AG04450 (cell line): ENCODE measurements at places on chromosomes 11 and 22.

GRCh38 chr11:15123849-15124248, 9.1 kb downstream of the INSC start:
- DNase-seq: peak; percentile 37

GRCh38 chr11:65362320-65362931, 7.9 kb downstream of the TIGD3 start:
- no peak for DNase-seq

DNA sequence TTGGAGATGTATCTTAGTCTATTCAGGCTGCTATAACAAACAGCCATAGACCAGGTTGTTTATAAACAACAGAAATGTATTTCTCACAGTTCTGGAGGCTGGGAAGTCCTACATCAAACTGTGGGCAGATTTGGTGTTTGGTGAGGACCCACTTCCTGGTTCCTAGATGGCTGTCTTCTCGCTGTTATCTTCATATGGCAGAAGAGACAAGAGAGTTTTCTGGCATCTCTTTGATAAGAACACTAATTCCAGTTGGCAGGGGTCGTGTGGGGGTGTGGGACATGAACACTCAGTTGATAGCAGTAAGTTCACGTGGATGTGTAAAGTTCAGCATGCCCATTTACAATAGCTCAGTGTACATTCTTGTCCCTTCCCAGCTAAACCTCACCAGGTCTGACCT, 41.3 kb upstream of the HMGXB4 start:
- DNase-seq: no peak

DNA sequence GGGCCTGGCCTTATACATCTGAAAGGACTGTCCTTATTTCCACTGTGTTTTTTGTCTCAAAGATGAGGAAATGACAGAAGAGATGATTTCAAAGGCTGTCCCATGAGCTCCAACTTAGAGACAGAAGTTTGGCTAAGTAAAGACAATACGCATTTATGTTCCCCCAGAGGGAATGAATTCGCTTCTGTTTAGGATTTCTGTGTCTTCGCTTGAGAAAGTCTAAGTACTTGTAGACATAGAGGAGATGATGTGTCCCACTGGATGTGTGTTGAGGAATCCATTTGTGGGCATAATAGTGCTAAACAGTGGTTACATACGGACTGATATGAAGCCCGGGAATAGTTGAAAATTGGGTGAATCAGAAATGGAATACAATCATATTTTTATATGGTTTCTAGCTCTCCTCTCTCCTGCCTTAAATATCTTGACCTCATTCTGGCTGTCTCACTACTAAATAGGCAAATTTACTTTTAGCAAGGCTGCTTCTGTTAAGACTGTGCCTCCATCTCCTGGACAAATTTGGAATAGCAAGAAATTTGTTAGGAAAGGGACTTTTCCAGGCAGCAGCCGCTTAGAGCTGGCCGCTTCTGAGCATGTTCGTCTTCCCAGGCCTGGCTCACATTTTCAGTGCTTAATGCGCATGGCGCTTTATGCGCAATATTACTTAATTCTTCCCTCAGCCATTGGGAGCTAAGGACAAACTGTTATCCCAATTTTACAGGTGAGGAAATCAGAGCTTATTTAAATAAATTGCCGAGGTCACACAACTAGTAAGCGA, 1.9 kb upstream of the PEX26 start:
- peak; percentile 80 for DNase-seq

GRCh38 chr22:49720279-49720959, 107.3 kb downstream of the BRD1 start:
- no peak for DNase-seq

DNA sequence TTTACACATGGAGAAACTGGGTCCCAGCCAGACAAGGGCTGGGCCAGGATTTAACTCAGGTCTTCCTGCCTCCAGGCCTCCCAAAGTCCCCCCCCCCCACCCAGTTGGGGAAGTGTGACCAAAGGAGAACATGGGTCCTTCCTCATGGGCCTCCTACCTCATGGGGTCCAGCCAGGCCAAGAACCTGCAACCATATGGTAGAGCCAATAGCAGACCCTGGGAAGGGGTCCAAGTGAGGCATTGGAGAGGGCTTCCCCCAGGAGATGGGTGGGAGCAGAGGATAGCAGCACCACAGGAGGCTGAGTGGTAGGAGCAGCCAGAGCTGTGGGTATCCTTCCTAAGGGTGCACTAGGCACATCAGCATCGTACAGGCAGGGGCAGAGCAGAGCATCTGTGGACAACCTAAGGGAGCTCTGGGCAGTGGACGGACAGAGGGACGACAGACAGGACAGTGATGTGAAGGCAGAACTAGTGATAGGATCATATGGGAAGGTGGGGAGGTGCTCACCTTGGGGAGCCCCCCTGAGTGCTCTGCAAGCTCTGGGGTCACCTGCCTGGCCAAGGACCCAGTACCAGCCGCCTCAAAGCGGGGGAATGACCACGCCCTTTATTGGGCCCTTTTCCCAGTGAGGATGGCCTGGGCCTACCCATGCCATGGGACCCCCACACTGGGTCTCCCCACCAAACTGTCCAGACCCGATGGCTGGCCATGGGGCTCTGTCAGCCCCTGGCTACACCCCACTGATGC, 4.5 kb downstream of the ARVCF start:
- DNase-seq: no peak

DNA sequence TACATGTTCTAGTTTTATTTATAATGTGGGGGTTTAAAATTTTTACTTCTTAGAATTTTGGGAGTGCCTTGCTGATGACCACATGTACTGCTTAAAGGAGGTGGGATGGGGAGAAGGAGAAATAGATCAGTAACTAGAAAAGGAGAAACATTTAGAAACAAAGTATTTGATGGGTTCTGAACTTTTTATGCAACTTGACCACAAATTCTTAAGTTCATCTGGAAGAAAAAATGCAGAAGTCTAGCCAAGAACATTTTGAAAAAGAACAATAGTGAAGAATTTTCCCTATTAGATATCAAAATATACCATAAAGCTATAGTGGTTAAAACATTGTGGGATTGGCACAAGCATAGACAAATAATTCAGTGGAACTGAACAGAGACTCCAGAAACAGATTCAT, 73.3 kb upstream of the AMPD3 start:
- no peak for DNase-seq

GRCh38 chr22:49779853-49780697, 47.6 kb downstream of the BRD1 start:
- no peak for DNase-seq

GRCh38 chr11:27777033-27777432, 76.8 kb upstream of the BDNF start:
- no peak for DNase-seq

DNA sequence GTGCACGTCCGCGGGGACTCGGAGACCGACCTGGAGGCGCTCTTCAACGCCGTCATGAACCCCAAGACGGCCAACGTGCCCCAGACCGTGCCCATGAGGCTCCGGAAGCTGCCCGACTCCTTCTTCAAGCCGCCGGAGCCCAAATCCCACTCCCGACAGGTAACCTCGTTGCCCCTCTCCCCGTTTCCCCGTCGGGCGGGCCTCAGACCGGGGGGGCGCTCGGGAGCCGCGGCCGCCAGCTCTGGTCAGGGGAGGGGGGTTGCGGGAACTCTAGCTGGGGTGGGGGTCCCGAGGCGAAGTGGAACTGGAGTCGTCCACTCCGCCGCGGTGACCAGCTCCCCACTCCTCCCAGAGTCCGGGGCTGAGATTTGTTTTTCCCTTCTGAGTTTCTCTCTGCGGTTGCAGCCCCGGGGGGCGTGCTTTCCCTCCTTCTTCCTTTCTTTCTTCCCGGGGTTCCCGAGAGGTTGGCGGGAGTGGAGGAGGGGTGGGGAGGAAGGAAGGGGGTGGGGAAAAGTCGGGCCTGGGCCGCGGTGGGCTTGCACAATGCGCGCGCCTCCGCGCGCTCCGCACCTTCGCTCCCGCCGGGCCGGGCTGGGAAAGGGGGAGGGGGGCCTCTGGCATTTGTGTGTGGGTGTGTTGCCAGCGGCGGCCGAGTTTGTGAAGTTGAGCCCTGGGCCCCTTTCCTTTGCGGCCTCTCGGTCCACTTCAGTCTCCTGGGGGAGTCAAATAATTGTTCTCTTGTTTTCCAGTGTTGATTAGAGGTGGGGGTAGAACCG, 952 bp downstream of the YAP1 start:
- no peak for DNase-seq
